Stimulated activated CD8-positive, alpha-beta memory T cell treated with anti-CD3 and anti-CD28 coated beads, Interleukin-7, amount 100 ng/mL, for 1 hour (primary cell): ENCODE measurements at places on chromosomes 1 and 21.
A peak's percentile ranks its signal among the peaks of the same experiment; 100 is the strongest.

GRCh38 chr1:45037456-45037855, 25.4 kb downstream of the UROD start:
- DNase-seq, result no peak

- no peak for DNase-seq
These were observed 35.8 kb downstream of the S100B start for GRCh38 chr21:46569081-46569480.

GRCh38 chr1:53617851-53618499, 121.0 kb downstream of the GLIS1 start:
- no peak for DNase-seq

GRCh38 chr1:169371404-169371803, 3.4 kb downstream of the BLZF1 start:
- no peak for DNase-seq

- DNase-seq, result peak; percentile 91
These were observed 1.4 kb downstream of the HNRNPU start for GRCh38 chr1:244862699-244863490.

DNA sequence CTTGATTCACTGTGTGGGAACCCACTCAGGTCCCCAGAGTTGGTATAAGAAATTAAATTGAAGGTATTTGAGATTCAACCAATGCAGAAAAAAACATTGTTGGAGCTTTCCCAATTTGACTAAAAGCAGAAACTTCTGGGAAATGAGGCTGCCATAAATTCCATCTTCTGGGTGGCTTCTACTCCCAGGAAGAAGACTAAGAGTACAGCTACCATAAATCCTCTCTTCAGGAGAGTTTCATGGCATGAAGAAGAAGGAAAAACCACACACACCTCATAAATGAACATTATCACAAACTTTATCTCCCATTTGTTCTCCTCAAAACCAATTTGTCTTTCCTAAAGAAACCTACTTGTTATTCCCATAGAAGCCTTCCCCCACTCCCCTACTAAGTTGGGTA, 283.9 kb downstream of the DPYD start:
- DNase-seq, result no peak

GRCh38 chr1:163241746-163242145, 39.0 kb upstream of the RGS5 start:
- no peak for DNase-seq

- no peak for DNase-seq
These were observed 923 bp upstream of the SHC1 start for GRCh38 chr1:154971341-154971998.

- no peak for DNase-seq
These were observed 36.8 kb downstream of the MAB21L3 start for GRCh38 chr1:116147972-116148371.

DNA sequence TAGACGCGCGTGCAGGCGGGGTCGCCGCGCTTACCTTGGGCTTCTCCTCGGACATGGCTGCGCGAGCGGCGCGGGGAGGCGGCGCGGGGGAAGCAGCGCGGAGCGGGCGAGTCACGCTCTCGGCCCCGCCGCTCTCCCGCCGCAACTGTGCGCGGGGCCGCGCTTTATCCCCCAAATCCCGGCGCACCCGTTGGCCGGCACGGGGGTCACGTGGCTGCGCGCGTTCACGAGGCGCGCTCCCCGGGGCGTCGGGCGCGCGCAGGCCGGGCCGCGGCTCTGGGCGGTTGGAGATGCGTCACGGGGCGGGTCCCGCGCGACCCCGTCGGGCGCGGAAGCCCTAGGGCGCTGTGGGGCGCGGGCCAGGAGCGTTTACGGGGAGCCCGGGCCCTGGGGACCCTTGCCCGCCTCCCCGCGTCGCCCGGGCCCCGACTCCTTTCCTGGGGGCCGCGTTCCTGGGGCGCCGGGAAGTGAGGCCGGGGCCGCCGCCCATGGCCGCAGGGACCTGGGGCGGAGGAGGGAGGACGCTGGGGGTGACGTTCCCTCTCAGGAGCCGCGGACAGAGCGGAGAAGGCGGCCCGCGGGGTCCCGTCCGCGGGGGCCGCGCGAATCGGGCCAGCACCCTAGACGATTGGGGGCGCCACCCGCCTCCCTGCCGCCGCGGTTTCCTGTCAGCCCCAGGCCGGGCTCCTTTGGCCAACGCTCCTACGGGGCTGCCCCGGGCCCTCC, at the start of gene SUMO3:
SUMO3 (minus strand) TSS at position 149 of the 726 bp plus-strand sequence; CDS start at position 55, 94 bp downstream.
- DNase-seq, result peak; percentile 61

DNA sequence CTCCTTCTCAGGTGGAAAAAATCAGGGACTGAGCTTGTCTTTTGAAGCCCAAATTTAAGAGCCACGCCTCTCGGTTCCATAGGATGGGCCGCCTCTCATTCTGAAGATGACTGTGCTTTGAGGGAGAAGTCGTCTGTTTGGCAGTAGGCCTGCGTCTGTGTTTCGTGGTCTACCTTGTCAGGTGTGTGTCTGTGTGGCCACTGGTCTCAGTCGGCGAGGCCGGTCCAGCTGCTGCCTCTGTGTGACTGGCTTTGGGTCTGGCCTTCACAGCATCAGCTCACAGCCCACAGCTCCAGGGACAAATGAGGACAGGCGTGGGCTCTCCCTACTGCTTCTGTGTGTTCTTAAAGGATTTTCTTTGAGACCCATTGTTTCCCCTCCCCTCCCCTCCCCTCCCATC, 50.3 kb downstream of the B3GALT5 start:
- no peak for DNase-seq

GRCh38 chr1:17551755-17552234, 12.3 kb downstream of the ARHGEF10L start:
- no peak for DNase-seq

DNA sequence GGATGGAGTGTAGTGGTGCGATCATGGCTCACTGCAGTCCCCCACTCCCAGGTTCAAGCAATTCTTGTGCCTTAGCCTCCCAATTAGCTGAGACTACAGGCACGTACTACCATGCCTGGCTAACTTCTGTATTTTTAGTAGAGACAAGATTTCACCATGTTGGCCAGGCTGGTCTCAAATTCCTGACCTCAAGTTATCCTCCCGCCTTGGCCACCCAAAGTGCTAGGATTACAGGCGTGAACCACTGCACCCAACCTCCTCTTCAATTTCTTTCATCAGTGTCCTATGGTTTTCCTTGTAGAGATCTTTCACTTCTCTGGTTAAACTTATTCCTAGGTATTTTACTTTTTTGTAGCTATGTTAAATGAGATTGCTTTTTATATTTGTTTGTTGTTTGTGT, 10.7 kb upstream of the MAST2 start:
- DNase-seq, result no peak

DNA sequence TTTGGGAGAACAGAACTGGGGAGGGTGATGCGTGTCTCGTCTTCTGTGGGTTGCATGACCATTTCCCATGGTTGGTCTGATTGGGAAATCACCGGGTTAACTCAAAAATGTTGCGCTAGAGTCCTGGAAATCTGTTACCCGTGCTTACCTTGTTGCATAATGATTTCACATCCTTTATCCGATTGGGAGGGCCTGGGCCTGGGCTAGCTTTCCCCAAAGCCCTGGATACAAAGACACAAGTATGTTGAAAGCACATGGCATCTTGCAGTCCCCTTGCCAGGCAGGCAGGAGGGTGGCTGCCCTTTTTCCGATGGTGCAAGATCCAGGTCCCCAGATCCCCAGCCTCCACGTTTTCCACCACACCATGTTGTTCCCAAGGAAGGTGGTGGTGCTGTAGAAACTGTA, 582 bp downstream of the TRPM2 start:
- DNase-seq, result no peak

GRCh38 chr1:61605607-61606321, 119.2 kb downstream of the TM2D1 start:
- DNase-seq, result no peak

GRCh38 chr1:73092383-73092782, 810.0 kb upstream of the NEGR1 start:
- DNase-seq, result no peak

- DNase-seq, result no peak
These were observed 148.1 kb downstream of the TRABD2B start for GRCh38 chr1:47849005-47849521.

DNA sequence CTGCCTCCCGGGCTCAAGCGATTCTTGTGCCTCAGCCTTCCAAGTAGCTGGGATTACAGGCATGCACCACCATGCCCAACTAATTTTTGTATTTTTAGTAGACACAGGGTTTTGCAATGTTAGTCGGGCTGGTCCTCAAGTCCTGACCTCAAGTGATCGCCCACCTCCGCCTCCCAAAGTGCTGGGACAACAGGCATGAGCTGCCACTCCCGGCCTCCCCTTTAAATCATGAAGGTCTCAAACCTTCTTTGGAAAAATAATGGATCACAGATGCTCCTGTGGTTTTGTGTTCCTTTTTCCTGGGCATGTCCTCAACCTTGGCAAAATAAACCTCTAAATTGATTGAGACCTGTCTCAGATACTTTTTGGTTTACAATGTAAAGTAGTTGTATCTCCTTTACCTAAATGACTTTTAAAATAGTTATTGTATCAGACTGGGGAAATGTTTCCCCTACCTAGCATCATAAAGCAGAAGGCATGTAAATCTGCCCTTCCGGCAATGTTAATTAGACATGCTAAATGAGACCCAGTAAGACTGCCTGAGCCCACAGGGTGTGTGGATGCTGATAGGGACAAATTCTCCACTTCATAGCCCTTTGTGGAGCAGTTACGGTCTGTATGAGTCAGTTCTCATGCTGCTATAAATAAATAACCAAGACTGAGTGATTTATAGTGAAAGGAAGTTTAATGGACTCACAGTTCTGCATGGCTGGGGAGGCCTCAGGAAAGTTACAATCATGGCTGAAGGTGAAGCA, 27.8 kb downstream of the CBR1 start:
- DNase-seq, result no peak

GRCh38 chr21:38950435-38951094, 144.8 kb downstream of the ETS2 start:
- no peak for DNase-seq

DNA sequence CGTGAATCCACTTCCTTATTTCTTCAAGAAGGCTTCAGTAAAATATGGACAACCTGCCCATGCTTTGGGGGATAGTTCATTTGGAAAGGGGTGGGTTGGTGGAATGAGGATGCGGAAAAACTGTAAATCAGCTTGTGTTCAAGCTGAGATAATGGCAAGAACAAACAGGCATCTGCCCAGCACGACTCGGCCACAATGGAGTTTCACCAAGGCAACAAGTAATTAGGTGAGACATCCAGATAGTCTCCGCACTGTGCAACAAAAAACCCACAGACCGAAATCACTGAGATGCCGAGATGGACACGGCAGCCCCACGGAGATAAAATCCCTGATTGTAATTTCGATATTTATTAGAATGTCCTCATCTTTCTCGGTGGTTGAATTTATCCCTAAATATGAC, 455.2 kb downstream of the AJAP1 start:
- no peak for DNase-seq

DNA sequence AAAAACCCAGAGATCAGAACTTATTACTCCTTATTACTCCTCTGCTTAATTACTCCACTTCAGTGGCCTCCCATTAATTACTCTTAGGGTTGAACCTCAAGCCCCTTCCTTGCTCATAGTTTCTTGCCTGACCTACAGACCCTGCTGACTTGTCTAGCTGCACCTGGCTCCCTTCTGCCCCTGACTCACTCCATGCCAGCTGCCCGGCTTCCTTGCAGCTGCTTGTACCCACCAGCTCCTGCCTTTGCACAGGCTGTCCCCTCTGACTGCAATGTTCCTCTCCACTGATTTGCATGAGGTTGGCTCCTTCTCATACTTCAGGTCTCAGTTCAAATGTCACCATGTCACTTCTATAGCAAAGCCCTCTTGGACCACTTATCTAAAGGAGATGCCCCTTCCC, 1.9 kb upstream of the PTPRU start:
- DNase-seq, result no peak
